Left renal pelvis (tissue), 4 donors: ENCODE measurements at places on chromosomes 1 and 21.

DNA sequence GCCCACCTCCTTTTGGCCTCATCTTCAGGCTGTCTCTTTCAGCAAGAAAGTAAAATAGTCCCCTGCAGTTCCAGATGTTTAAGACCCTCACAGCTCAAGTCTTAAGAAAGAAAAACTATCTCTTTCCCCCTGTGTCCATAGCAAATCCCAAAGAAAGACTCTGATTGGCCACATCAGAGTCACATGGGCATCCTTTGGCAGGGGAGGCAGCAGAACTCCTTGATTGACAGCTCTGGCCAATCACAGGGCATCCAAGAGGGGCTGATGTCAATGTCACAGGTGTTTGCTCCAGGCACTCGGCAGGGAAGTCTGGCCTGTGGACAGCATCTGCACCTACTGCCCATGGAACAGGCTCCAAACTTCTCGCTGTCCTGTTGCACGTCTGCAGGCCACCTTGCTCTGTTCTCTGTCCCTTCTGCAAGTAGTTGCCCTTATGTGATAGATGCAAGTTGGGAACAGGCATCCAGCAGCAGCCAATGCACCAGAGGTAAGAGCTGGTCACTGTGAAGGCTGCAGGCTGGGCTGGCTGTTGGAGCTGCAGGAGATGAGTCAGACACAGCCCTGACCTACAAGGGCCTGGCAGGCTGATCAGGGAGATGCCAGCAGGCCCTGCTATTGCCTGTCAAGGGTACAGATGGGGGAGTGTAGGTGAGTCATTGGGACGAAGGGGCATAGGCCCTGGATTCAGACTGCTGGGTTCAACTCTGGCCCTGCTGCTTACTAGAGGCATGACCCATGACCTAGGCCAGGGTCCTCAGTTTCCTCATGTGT lies 96.8 kb upstream of the TMEM51 start:
- no peak for DNase-seq

- no peak for DNase-seq
Measured at GRCh38 chr1:1144122-1144842, 28.4 kb upstream of the C1orf159 start.

DNA sequence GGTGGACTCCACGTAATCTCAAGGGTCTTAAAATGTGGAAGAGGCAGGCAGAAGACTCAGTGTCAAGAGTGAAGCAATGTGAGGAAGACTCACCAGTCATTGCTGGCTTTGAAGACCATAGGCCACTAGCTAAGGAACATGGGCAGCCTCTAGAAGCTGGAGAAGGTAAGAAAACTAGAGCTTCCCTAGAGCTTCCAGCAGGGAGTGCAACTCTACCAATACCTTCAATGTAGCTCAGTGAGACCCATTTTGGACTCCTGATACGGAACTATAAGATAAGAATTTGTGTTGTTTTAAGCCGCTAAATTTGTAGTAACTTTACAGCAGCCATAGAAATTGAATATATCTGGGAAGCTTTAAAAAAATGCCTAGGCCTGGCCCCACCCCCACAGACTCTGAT lies 18.9 kb downstream of the METTL13 start:
- DNase-seq: no peak

- no peak for DNase-seq
Measured at GRCh38 chr1:166378805-166379204, 212.0 kb upstream of the FAM78B start.

GRCh38 chr1:60878323-60878722 lies 204.0 kb upstream of the NFIA start:
- no peak for DNase-seq

DNA sequence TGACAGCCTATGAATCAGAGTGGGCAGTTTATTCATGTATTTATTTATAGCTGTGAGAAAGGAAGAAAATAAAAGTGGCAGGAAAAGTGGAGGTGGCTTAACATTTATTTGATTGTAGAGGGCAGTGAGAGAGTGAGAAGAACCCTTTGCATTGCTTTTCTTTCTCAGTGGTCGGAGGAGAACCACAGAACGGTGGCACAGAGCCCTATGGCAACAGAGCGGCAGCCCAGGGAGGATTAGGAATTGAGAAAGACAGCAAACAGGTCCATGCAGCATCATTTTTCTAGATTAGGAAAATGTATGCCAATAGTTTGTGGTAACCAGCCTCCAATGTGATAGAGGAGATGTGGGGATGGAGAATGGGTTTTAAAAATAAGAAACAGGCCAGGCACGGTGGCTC lies 53.1 kb downstream of the NMNAT2 start:
- no peak for DNase-seq
